ENCODE measurements at places on chromosomes 1 and 21.

DNA sequence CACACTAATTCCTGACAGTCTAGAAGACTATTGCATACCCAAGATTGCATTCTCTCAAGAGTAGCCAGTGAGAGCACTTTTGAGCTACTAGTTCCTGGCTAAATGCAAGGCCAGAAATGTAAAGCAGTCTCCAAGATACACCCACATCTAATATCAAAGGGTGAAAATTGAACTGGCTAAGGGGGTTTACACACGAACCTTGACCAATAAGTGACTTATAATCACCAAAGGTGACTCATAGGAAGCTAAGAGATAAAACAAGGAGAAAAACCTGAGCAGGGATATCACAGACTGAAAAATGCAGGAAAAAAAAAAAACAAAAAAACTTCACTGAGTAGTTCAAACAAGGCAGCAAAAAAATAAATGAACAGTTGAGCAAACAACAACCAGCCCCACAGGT lies 172.2 kb upstream of the RRP15 start:
- no peak for DNase-seq

GRCh38 chr1:67700692-67701410 lies 15.8 kb downstream of the GADD45A start:
- DNase-seq, result peak; percentile 40

GRCh38 chr1:245054105-245054504 lies 100.7 kb upstream of the KIF26B start:
- DNase-seq, result no peak

DNA sequence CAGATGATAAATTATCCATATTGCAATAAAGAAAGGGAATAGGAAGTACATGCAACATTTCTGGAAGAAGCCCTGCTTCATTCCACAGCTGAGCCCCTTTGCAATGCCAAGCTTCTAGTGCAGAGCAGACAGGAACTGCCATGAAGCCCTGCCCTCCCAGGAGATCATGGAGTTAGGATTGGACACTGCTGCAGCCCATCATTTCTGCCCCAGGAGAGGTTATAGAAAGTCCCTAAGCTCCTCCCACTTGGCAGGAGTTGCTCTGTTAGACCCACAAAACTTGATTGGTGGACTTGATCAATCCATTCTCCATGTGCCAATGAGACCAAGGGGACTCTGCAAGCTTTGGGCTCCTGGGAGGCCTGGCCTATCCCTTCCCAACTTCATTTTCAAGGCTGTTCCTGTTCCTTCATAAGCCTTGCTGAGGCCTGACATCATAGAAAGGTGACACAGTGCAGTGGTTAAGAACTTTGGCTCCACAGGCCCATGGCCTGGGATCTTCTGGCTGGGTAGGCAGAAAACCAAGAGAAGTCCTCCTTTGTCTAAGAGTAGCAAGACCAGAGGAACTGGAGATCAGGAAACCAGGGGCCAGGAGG lies 1.3 kb upstream of the LAPTM5 start:
- peak; percentile 34 for DNase-seq

DNA sequence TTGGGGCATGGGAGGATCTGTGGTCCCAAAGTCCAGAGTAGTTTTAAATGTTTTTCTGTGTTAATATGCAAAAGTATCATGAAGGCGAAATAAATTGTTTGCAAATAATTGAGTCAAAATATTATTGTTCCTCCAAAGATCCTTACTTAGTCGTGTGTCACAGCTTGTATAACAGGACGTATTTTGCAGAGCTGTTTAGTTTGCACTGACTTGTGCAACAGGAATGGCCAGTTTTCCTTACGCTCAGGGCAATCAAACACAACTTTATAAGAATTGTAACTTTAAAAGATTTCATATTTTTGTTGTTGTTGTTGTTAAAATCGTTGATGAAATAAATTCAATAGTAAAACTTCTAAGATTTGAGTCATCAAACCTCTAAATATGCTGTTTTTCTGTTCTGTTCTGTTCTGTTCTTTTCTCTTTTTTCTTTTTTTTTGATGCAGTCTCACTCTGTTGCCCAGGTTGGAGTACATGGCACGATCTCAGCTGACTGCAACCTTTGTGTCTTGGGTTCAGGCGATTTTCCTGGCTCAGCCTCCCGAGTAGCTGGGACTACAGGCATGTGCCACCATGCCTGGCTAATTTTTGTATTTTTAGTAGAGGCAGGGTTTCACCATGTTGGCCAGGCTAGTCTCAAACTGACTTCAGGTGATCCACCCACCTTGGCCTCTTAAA lies 60.6 kb downstream of the UCK2 start:
- no peak for DNase-seq

GRCh38 chr21:45507888-45508508 lies 34.2 kb downstream of the SLC19A1 start:
- DNase-seq, result no peak

DNA sequence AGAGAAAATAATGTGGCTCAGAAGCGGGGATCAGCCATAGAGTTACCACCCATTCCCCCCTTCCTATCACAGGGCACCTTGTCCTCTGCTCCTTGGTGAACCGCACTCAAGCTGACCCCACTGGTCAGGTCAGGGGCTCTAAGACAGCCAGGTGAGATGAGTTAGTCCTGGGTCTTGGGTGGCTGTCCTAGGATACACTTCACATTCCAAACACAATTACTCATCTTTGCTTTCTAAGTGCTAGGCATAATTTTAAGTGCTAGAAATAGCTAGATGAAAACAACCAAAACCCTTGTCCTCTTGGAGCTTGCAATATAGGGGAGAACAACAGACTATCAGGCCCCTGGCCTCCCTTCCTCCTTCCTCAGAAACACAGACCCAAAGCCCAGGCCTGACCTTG lies 7.8 kb upstream of the MUTYH start:
- DNase-seq, result peak; percentile 30

- no peak for DNase-seq
These were observed 59.8 kb downstream of the PTPN14 start for GRCh38 chr1:214491468-214492146.

DNA sequence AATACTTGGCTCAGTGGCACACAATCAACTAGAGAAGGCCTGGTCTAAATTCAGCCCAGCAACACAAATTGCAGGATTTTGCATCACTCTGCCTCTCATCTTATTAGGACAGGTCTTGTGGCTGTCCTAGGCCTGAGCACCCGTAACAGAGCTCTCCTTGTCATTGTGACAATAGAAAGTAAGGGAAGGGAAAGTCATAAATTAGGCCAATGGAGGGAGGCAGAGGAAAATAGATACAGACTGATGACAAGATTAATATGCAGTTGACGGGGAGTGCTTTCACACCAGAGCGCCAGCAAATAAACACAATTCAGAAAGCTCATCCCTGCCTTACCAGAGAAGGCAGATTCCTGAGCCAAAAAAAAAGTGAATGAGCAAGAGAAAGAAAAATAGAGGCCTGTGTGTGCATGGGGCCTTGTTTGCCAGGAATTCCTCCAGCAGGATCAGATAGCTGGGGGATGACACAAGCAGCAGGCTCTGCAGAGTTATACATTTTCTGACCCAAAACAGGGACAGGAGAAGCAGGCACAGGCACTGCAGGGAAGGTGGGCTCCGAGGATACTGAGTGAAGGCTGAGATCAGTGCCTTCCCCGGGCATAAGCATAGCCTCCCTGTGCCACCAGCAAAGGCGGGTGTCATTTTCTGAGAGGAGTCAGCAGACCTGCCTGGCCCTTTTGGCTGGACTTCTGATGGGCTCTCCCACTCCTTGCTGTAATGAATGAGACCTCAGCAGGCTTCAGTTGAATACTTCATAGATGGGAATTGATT lies 110.0 kb upstream of the SPAG17 start:
- peak; percentile 41 for DNase-seq

- DNase-seq, result no peak
These were observed 25.7 kb upstream of the XPR1 start for GRCh38 chr1:180606155-180606554.

DNA sequence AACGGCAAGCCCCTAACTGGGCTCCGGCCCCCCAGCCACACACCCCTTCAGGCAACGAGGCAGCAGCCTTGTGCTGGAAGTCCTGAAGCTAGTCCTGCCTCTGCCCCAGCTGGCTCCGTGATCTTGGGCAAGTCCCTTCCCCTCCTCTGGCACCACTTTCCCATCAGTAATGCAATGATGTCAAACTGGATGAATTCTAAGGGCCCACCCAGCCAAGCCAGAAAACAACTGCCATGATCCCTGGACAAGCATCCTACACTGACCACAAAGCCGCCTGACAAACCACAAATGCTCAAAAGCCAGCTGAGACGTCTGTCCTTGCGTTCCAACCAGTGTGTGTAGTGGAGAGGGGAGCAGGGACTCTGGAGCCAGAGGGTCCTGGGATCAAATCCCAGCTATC lies 26.8 kb downstream of the IFFO2 start:
- DNase-seq, result peak; percentile 80

GRCh38 chr1:44408212-44408582 lies 3.1 kb downstream of the RNF220 start:
- no peak for DNase-seq

DNA sequence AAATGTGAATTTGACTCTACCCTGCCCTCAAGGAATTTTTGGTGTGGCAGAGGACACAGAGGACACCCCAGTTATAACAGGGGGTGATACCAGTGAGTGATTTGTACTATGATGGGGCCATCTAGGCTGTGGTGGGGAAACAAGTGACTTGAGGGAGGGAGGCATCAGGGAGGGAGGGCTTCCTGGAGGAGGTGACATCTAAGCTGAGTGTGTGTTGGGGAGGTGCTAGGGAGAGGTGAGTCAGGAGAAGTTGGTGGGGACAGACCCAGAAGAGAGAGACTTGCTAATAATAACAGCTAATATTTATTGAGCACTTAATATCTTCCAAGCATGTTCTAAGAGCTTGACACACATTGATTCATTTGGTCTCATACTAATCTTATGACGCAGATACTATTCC lies 19.9 kb upstream of the TTC4 start:
- DNase-seq, result no peak

GRCh38 chr1:55542901-55543504 lies 327.8 kb upstream of the USP24 start:
- peak; percentile 97 for DNase-seq

GRCh38 chr1:245383396-245384330 lies 228.9 kb downstream of the KIF26B start:
- DNase-seq, result no peak

- peak; percentile 24 for DNase-seq
These were observed 453 bp downstream of the PABPC4 start for GRCh38 chr1:39576016-39576657.
